ENCODE measurements at places on chromosomes 3 and 15.

DNA sequence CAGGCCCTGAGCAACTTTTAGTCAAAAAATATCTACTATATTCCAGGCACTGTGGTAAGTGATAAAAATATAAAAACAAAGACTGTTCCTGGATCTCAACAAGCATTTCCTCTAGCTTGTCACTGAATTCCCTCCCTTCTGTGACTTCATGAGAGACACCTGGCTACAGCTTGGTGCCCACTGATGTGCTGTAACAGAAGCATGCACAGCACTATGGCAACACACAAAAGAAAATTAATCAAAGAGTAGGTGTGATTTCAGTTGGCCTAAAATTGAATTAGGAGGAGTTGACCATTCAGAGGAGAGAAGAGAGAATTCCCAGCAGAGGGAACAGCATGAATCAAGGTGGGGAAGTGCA lies 158.9 kb upstream of the LPP start:
- no peak for DNase-seq

GRCh38 chr15:64950888-64951287 lies 38.8 kb downstream of the SPG21 start:
- DNase-seq: no peak

GRCh38 chr3:49723296-49723627 lies 489 bp downstream of the GMPPB start:
- DNase-seq: peak; percentile 42

DNA sequence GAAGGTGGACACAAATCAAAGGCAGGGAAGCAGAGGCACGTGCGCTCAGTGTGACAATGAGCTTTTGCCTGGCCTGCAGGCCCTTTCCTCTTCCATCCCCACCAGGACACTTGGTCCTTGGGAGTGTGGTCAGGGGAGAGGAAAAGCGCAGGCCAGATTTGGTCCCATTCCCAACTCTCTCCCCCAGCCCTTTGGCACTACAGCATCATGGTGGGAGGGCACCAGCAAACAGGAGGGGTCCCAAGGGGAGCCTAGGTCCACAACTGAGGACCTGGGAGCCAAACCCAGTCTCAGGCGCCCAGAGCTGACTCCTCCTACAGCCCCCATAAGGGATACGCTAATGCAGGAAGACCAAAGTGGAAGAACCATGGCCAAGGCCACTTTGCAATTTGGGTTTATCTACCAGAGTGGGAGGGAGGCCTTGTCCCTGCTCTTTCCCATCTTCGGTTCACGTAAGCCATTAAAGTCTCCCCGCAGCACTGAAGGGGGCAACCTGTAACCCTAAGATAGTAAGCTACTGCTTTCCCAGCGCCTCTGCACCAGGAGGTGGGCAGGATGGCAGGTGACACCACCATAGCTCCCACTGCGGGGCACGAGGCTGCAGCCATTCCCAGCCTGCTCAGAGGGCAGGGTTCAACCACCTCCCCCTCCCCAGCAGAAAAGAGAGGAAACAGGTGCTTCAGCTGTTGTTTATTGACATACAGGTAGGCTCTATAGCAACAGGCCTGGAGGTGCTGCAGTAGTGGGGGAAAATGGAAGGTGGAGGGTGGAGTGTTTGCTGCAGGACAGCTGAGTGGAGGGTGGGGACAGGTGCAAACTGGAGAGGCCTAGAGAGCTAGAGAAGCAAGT lies 993 bp upstream of the GRAMD2A start:
- DNase-seq: no peak

DNA sequence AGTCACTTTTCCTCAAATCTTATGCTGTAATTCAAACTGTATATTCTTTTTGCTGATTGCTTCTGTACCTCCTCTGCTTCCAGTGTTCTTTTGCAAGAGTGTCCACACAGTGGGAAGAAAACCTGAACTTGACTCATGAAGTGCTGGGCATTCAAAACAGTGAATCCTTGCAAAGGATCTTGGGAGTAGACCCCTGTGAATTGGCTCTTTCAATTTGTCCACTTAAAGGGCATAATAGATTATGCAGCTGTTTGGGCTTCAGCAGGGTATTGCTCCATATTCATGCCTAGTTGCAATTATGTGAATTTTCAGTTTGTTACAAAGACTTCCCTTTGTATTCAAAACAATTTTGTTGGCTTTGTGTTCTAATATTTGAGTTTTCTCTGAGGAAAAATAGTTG lies 11.4 kb downstream of the ZFAND6 start:
- no peak for DNase-seq

GRCh38 chr3:18527691-18528090 lies 102.6 kb upstream of the SATB1 start:
- no peak for DNase-seq

DNA sequence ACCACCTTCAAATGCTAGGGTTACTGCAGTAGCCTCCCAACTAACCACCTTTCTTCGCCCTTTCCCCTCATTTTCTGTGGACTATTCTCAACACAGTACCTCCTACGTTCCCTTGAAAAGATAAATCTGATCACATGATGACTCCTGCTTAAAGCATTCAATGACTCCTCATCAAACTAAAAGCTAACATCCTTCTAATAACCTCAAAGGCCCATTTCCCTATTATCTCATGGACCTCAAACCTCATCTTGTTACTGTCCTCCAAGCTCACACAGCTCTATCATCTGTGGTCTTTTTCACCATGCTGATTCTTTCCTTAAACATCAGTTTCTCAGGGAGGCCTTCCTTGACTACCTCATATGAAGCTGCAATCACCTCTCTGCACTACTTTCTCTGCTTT lies 29.6 kb downstream of the GADL1 start:
- DNase-seq: no peak

DNA sequence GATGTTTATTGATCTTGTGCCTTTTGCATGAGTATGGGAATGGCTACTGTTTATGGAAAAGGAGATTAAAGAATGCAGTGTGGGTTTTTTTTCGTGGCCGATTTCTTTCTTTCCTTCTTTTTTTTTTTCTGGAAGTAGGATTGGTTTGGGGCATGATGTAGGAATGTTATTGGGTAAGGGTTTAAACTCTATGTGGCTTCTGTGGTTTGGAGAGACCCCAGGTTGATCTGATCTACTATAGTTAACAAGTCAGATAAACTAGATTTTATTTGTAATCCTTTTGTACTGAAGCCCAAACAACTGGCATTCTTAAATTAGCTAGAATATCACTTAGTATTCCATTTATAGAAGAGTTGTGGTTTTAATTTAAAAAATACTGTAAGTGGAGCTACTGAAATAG lies 304.8 kb downstream of the LPP start:
- DNase-seq: no peak
